NCI-H69 (cell line): ENCODE measurements at places on chromosomes 11 and 22.
A peak's percentile ranks its signal among the peaks of the same experiment; 100 is the strongest.

GRCh38 chr11:27349919-27350318 lies 13.1 kb downstream of the CCDC34 start:
- DNase-seq, result peak; percentile 72

- DNase-seq, result no peak
Observed at GRCh38 chr11:13214276-13214675, 63.3 kb upstream of the BMAL1 start.

- DNase-seq, result peak; percentile 47
Observed at GRCh38 chr11:1157645-1158591, at the start of gene MUC5AC. Gene MUC5AC (plus strand): TSS chr11:1157953. CDS start chr11:1158000, 47 bp downstream.

GRCh38 chr11:123429913-123430720 lies at the start of gene GRAMD1B:
Gene GRAMD1B (plus strand): TSS chr11:123430269. CDS start chr11:123430793, 524 bp downstream.
- DNase-seq, result peak; percentile 91

GRCh38 chr22:36470994-36471331 lies 10.5 kb downstream of the TXN2 start:
- no peak for DNase-seq

DNA sequence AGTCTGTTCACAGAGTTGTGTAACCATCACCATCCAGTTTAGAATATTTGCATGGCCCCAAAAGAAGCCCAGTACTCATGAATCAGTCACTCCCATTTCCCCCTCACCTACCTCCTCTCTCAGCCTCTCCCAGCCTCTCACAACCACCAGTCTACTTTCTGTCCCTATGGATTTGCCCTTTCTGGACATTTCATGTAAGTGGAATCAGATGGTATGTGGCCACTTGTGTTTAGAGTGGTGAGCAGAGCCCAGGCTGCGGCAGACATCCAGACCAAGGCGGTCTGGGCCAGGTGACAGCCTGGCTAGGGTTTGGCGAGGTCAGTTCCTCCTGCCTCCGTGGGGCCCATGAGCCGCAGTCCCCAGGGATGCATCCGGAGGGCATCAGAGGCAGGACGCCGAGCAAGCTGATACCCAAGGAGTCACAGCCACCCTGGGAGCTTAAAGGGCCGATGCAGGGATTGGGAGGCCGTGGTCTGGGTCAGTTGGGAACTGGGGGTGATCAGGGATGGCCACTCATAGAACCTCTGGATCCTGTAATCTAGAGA lies 53.3 kb upstream of the CLDN5 start:
- peak; percentile 13 for DNase-seq

DNA sequence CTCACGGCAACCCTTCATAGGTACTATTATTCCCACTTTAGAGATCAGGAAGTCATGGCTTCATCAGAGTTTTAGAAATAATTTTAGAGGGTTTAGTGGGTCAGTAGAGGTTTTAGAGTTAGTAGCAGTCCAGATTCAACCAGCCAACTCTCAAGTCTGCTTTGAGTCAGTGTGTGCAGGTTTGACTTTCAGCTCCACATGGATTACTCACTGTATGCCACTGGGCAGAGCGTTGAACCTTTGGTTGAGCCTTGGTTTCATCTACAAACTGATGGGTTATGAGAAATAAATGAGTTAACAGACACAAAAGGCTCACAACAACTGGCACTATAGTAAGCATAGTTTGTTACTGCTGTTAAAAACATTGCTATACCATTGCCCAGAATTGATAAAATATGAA lies 19.0 kb upstream of the TP53AIP1 start:
- DNase-seq, result no peak

DNA sequence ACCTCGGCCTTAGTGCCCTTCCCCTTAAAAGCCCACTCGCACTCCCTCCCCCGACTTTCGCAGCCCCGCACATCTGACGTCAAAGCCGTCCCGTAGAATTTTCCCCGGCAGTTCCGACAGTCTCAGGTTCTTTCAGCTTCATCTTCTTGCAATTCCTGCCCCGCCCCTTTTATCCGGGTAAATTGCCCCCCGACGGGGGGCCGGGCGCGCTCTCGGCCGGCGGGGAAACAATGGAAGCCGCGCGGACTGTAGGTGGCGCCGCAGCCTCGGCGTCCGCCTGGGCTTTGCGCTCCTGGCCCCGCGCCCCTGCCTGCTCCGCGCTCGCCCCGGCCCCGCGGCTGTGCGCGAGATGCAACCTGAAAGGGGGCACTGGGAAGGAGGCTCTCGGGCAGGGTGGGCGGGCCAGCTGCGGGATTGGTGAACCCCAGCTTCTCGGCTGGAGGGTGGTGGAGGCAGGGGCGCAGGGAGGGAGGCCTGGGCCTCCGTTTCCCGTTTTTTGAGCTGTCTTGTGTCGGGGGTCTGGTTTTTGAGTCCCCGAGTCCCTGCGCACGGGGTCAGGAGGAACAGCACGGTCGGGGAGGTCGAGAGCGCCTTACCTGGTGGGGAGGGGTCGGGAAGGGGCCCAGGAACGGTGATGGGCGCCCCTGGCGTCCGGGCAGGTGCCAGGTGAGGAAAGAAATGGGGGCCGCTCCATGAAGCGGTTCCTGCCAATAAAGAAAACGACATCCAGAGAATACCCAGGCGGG lies 859 bp upstream of the FGF19 start:
- DNase-seq, result peak; percentile 94

DNA sequence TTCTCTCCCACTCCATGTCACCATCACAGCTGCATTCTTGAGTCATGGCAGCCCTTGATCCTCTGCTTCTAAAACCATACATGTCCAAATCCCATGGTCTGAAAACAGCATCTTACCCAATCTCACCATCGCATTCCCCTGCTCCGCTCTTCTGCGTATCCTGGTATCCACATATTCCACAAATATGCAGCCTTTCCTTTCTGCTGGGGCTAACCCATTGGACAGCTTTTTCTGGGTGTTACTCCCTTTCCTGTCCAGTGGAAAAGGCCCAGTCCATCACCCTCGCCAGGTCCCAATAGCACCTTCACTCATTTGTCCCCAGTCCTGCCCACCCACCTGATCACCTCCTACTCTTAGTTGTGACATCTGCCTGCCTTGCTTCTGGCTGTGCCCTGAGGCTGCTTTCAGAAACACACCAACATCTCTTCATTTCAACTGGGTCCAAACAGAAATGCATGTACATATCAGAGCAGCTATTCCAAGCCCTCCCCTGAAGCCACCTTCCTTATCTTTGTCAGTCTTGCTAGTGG lies 237.6 kb upstream of the TBCEL start:
- no peak for DNase-seq

GRCh38 chr11:19976281-19976941 lies 183.9 kb downstream of the DBX1 start:
- DNase-seq, result no peak

GRCh38 chr22:20752873-20753272 lies 21.0 kb upstream of the SERPIND1 start:
- DNase-seq, result no peak

GRCh38 chr11:94910779-94911178 lies 62.6 kb downstream of the CWC15 start:
- no peak for DNase-seq

- peak; percentile 98 for DNase-seq
Observed at GRCh38 chr11:129286813-129287212, 88.8 kb upstream of the BARX2 start.

GRCh38 chr11:114977651-114978050 lies 299.3 kb downstream of the NXPE2 start:
- no peak for DNase-seq

- DNase-seq, result no peak
Observed at GRCh38 chr11:36304351-36304750, 8.3 kb downstream of the PRR5L start.

DNA sequence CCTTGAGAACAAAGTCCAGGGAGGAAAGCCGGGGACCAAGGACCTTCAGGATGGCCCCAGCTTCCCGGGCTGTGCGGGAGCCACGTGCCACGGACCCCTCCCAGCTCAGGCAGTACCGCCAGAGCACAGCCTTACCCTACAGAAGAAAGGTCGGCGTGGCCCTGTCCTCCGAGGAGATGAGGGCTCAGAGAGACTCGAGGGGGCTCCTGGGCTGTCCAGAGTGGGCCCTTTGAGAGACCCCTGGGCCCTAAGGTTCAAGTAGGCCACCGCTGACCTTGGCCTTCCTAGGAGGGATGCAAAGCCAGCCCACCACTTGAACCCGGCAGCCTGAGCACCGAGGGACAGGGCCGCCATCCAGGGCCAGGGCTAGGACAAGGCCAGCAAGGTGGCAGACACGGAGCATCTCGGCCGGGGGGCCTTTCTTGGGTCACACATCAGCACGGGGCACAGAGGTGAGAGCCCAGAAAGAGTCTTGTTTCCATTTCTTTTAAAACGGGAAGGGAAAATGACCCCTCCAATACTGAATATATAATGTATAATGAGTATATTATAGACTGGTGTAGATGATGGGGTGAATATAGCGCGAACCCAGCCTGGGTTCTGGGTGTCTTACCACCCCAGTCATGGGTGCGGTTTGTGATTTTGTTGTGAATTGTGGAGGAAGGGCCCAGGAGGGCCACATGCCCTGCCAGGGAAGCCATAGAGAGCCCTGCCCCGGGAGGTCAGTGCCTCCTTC lies 34.4 kb upstream of the PPARA start:
- no peak for DNase-seq

DNA sequence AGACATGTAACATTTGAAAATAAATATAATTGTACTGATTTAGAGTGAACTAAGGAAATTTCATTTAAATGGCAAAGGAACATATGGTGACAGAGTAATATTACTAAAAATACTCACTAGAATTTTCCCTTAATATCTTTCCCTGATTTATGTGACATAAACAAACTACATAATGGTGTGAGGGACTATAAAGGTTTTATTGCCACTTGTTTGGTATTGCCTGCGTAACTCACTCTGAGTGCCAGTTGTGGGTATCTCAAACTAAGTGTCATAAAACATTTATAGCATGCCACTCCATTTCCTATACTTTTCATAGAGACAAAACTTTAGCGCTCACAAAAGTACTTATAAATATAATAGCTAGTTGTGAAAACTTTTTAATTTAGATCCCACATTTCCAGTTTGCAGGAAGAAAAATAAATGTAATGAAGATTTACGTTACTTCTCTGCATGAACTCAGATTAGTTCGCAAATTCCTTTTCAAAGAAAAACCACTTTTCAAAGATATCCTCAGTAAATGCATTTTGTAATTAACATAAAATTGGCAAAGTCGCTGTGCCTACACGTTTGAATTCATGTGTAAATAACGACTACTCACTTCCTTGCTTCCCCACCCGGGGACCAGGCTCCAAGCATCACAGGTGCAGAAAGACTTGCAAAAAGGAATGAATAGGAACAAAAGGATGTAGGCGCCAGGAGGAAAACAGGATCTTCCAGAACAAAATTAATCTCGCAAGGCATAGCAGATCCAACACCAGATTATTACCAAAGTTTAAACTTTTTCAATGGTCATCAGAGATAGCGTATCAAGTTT lies 1.6 kb upstream of the QSER1 start:
- DNase-seq, result peak; percentile 92

DNA sequence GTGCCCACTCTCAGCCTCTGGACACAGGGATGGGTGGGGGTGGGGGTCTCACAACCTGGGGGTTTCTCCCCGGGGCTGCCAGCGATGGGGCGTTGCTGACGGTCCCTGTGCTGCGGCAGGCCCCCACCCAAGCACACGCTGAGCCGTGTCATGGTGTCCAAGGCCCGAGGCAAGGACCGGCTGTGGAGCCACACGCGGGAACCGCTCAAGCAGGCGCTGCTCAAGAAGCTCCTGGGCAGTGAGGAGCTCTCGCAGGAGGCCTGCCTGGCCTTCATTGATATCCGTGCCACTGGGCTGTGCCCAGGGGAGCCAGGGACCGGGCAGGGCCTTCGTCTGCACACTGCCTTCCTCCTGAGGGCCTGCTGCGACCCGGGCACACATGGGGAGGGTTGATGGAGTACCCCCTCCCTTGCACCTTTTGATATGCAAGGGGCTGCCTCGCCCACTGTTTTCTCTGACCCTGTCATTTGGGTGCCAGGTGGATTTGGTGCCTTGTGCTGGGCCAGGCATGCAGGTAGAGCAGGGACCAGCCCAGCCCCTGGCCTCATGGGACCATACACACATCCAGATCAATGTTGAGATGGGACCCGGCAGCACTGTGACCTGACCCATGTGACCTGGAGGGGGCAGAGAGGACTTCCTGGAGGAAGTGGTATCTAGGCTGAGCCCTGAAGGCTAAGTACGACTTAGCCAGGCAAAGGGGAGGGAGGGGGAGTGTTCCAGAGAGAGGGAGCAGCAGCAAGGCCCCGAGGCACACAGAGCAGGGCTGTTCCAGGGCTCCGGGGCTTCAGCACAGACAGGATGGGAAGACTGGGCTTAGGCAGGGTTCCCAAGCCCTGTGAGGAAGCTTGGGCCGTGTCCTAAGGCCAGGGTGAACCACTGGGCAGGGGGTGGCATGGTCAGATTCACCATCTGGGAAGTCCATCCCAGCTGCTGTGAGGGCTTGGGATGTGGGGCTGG lies 75.2 kb downstream of the MYO7A start:
- no peak for DNase-seq

GRCh38 chr22:50119768-50120251 lies 30.0 kb downstream of the MOV10L1 start:
- DNase-seq, result no peak

GRCh38 chr11:72607496-72607895 lies 66.7 kb downstream of the PDE2A start:
- DNase-seq, result no peak

GRCh38 chr11:7596975-7597391 lies 76.3 kb downstream of the CYB5R2 start:
- no peak for DNase-seq

DNA sequence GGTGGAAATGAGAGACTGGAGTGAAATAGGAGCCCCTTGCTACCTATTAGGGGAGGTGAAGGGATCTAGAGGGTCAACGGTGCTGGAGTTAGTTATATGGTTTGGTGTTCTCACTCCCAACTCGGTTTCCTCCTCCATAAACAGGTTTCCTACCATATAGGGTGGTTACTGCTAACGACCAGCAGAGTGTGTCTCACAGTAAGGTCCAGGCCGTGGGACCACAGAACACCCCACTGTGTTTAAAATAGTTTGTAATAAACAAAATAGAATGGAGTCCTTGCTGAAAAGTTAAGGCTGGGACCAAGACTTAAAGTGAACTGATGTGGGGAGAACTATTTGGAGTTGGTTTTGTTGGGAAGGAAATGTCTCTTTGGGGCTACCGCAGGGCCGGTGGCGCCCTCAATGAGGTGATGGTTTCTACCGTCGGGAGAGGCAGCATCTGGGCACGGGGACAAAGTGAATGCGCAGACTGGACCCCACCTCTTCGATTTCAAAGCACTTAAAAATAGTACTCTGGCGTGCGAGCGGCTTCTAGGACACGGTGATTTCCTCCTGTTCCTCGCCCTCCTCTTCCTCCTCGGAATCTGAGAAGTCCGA lies 4.5 kb downstream of the DBX1 start:
- peak; percentile 25 for DNase-seq

GRCh38 chr11:35487532-35488078 lies 37.8 kb downstream of the PAMR1 start:
- DNase-seq, result peak; percentile 85
